Uterus (tissue), 4 donors: ENCODE measurements at places on chromosomes 16 and 17. TPM values are rescaled to one million over a fixed set of nuclear protein-coding genes. Genes with fewer than 3 reads are reported as not detected.

- peak; percentile 51 for DNase-seq
These were observed 219.9 kb downstream of the ENGASE start for GRCh38 chr17:79294459-79295071.

GRCh38 chr16:80751167-80751566, 53.2 kb downstream of the CDYL2 start:
- no peak for DNase-seq

DNA sequence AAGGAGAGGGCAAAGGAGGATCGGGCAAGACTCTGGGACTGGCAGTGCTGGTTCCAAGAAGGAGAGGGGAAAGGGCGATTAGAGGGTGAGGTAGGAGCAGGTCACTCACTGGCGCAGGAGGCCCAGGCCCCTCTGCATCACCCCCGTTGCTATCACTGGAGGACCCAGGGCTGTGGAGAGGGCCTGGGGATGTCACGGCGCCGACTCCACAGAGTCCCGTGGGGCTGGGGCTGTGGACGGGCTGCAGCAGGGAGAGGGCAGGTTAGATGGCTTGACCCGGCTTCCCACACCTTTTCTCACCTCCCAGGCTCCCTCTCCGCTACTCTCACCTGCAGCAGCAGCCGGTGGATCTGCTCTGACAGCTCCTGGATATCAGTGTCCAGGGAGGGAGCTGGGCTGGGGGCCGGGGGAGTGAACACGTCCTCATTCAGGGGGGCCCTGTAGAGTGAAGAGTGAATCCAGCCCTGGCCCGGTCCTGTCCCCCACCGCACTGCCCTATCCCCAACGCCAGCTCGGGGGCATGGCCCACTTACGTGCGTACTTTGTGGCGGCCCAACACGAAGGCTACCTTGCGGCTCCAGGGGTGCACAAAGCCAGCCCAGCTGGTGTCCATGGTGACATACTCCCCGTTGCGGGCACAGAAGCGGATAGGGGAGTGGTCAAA, 4.9 kb downstream of the PER1 start:
- no peak for DNase-seq

MAPT gene
- 1.5 TPM for total RNA-seq

KRTAP1-4 gene
- not detected for total RNA-seq
